ENCODE measurements at places on chromosomes 2 and 18.

- DNase-seq: peak; percentile 42
Measured at GRCh38 chr2:71935262-71935848, 212.3 kb downstream of the CYP26B1 start.

DNA sequence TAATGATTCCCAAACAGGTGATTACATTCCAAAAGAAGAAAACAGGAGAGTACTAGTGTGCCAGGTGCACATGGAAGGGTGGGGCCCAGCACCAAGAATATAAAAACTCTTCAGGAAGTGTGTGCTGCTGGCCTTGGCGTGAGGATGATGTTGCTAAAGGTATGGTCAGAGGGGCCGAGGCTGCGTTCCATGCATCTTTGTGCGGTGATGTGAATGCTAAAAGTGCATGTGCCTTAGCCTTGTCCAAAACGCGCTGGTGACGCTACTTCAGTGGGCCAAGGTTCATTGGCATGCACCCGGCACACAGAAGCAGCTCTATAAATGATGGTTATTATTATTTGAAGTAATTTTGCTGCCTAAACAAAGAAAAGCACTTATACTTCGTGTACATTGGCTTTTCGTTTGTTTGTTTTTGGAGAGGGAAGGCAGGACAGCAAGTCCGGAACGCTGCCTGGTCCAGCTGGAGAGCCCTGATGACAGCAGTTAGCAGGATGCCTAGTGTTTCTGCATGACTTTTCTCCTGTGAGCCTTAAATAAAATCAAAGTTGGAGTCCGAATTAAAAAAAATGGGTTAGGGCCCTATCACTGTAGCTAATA lies 2.9 kb downstream of the ALKAL2 start:
- no peak for DNase-seq

GRCh38 chr2:75959724-75960471 lies 249.2 kb upstream of the GCFC2 start:
- no peak for DNase-seq

DNA sequence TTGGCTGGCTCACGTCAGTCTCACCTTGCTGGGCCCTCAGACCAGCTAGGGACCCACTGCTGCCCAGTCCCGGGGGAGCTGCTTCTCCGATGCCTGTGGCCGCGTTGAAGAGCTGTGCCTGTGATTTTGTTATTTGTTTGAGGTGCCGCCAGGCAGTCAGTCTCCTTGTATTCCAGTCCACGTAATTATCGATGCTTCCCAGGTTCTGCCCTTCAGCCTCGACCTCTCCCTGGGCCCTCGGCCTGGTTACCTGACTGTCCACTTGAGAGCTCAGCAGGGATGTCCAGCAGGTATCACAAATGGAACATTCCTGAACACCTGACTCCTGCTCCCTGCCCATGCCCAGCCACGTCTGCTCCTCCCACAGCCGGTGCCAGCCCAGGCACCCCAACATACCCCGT lies 195.9 kb upstream of the HS6ST1 start:
- DNase-seq: no peak

DNA sequence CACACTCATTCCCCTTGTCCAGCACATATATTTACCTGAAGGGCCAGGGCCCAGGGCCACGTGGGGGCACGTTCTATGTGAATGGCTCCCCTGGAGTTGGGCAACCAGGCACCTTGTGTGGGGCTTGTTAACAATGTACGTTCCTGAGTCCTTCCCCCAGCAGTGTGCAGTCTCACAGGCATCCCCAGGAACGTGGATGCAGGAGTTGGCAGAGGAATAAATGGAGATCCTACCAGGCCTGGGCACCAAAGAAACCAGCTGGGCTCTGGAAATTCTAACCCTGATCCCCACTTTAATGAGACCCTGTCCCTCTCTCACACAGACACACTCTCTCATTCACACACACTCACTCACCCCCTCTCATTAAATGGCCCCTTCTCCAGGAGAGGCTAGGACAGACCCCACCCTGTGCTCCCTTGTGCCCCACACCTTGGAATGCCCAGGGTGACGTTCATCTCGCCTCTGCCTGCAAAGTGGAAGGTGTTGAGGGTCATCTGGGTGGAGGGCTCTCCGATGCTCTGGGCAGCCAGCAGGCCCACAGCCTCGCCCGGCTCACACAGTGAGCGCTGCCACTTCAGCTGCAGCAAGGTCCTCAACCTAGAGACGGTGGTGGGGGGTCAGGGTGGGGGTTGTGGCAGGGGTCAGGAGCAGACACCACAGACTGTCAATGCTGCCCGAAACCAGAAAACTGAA lies 65.6 kb downstream of the POLR1A start:
- no peak for DNase-seq

DNA sequence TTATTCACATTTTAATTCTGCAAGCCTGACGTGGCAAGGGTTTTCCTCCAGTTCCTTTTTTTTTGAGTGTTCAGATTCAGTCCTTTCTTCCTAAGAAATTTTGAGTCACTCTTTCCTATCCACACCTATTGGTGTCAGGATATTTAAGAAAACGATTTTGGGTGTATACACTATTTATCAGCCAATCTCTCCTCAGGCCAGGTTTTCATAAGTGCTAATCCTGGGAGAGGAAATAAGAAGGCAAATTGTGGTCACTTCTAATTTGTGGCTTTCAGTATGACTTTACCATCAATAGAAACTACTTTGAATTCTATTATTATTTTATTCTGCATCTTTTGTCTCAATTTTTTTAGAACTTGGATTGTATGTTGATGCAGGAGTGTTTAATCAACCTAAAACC lies 174.4 kb downstream of the DSEL start:
- DNase-seq: no peak

DNA sequence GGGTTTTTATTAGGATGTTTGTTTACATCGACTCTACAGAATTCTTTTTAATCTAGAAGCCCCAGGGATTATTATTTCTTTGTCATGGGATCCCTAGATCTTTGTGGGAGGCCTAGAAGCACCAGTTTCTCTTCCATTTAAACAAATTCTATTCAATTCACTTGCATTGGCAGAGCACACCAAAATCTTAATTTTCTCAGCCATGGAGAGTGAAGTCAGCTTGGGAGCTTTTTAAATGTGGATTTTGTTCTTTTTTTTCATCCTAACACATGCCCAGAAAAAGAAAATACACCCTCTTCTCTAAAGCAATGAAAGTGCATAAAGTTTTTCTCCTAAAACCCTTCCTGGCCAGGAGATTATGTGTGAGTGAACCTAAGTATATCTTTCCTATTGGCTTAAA lies 38.5 kb downstream of the CDCA7 start:
- DNase-seq: no peak

DNA sequence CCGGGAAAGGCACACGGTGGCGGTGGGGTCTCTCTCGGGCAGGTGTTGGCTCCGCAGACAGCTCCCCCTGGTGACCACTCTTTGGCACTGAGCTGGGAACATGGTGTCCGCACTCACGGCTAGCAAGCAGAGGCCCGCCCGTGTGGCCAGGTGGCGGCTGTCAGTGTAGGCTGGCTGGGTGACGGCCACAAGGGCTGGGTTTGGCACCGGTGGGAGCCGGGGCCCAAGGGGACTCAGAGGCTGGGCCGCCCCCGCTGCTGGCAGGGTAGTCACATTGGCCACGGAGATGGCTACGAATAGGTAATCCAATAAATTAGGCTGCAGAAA lies 1071.7 kb downstream of the RPIA start:
- no peak for DNase-seq

DNA sequence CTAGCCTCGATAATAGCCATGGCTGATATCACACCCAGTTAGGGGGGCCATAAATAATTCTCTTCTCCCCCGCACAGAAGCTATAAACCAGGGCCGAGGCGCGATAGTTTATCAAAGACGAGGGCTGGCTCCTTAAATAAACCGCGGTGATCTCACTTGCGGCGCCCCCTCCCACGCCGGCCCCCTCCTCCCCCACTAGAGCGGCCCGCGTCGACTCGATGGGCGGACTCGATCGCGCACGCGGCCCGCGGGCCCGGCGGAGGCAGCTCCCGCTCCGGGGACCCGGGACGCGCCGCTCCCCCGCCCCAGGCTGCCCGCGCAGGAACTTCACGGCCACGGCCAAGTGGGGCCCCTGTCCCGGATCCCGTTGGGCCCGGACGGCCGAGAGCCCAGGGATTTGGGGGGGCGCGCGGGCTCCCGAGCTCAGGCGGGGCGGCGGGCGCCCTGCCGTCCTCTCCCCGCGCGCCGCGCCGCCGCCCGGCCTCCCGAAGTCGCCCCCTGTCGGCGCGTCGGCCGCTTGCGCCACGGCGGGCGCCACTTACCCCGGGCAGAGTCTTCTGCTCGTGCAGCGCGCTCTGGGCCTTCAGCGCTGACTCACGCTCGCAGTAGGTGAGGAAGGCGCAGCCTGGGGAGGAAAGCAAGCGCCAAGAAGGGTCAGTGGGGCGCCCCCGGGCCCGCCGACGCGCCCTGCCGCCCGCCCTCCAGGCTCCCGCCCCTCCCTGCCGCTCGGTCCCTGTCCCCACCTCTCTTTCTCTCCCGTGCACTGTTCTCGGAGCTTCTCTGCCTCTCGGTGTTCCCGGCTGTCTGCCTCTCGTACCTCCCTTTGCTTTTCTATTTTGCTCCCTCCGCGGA lies 80.4 kb downstream of the CELF4 start:
- DNase-seq: no peak

- DNase-seq: no peak
Measured at GRCh38 chr2:83388804-83389203, 1070.3 kb downstream of the SUCLG1 start.

- no peak for DNase-seq
Measured at GRCh38 chr2:107729440-107729839, 97.3 kb upstream of the RGPD4 start.

GRCh38 chr2:142725386-142725785 lies 152.1 kb upstream of the KYNU start:
- DNase-seq: no peak

GRCh38 chr2:188773075-188773474 lies 201.1 kb upstream of the COL3A1 start:
- no peak for DNase-seq

DNA sequence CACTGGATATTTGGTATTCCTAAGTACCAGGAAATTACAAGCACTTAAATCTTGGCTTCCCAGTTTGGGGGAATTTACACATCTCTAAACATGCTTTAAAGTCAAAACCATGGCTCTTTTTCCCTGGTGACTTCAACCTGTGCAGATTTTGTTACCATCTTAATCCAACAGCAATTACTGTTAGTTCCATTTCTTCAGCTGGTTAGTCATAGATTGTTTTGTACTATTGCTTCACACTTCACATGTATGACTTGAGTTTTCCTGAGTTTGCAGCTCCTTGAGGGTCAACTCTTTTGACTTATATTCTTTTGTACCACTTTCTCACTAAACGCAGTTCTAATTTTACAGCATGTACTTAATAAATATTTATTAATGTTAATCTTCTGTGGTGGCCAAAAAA lies 203.4 kb upstream of the RND3 start:
- DNase-seq: peak; percentile 47

GRCh38 chr18:34158881-34159690 lies 65.6 kb downstream of the NOL4 start:
- no peak for DNase-seq

- no peak for DNase-seq
Measured at GRCh38 chr18:56433919-56434318, 204.5 kb downstream of the TXNL1 start.

- DNase-seq: peak; percentile 36
Measured at GRCh38 chr2:54015798-54016699, 45.3 kb upstream of the PSME4 start.

- no peak for DNase-seq
Measured at GRCh38 chr2:30695749-30696148, 111.5 kb downstream of the CAPN13 start.

- no peak for DNase-seq
Measured at GRCh38 chr18:39835303-39836030, 2119.6 kb upstream of the PIK3C3 start.

DNA sequence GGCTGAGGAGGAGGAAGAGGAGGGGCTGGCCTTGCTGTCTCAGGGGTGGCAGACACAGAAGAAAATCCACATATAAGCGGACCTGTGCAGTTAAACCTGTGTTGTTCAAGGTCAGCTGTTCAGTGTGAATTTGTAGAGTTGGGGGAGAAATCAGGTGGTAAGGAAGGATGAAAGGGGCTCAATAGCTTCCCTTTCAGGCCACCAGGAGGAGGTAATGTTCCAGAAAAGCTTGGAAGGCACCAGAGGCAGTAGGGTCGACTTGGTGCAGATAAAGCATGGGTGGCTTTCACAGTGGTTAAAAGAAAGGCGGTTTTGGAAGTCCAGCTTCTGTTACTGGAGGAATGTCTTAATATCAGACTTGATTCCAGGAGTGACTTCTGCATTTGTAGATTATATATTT lies 167.4 kb downstream of the THSD7B start:
- peak; percentile 3 for DNase-seq

DNA sequence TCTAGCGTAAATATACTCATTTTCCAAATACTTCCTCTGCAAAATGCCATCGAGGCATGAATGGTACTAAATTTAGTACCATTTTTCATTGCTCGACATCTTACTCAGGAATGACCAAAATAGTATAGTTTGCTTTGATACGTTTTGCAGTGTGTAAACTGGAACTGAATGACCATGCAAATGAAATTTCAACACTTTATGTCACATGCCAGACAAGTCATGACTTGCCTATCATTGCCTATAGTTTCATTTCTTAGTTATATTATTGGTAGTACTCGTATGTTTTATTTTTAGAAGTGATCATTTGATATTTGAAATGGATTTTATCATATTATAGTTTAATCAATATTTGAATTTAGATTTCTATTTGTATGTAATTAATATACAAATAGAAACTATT lies 9.1 kb downstream of the MSTN start:
- DNase-seq: no peak

DNA sequence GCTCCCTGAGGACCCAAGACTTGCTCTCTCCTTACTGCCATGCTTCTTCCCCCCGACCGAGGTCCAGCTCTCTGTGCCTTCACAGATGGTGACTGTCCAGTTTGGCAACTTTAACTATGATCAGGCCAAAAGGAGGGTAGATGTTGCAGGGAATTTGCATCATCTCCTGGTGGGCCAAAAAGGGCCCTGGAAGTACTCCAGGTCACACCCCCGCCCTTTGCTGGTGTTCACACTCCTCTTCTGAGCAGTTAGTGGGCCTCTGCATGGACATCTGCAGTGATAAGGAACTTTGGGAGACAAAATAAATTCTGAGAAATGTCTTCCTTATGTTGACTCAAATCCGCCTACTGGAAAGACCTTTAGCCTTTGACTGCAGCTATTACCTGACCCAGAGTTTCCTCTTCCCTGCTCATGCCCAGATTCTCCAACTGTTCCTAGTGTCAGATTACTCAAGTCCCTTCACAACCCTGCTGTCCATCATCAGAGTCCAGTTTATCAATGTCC lies 234.4 kb downstream of the LOXHD1 start:
- DNase-seq: no peak

GRCh38 chr2:56531668-56532420 lies 348.1 kb downstream of the CCDC85A start:
- no peak for DNase-seq

- DNase-seq: no peak
Measured at GRCh38 chr2:121372082-121372481, 87.1 kb upstream of the TFCP2L1 start.

DNA sequence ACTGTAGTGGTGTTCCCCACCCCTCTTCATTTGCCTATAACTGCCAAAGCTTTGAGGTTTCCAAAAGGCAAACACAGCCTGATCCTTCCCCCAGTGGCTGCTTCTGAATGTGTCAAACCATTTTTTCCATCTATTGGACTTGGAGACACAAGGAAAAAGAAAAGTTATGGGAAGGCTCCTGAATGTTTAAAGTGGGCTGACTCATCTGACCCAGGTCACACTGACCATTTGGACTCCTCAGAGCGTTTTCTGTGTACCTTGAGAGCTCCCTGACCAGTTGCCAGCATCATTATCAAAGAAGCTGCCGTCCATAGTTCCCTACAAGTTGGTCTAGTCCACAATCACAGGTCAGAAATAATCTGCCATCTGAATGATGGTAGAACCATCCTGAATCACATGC lies 123.4 kb upstream of the COL3A1 start:
- DNase-seq: no peak
